ENCODE measurements at places on chromosomes 3 and 15.

- DNase-seq = no peak
These were observed 37.5 kb downstream of the SLC6A20 start for GRCh38 chr3:45758871-45759270.

- DNase-seq = no peak
These were observed 15.7 kb upstream of the GRIP2 start for GRCh38 chr3:14555835-14556234.

DNA sequence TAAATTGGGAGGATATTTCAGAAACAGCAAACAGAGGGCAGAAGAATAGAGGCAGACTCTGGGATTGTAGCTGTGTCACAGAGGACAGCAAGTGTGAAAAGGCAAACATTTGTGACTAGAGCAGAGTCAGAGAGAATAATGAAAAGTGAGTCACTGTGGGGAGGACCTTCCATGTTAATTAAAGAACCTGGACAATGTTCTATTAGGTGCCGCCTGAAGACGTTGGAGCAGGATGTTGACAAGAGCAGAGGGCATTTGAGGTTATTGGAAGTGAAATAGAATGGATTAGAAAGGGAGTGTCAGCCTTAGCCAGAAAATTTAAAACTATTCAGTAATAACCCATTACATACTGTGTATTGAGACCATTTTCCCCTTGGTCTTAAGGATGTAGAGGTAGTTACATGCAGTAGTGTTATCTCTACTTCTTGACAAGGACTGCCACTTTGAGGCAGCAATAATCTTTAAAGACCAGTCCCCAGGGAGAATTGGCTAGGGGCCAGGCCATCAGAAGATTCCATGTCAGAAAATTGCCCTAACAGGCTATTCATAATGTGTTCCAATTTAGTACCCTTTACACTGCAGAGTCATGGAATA, 5.8 kb downstream of the ACKR2 start:
- DNase-seq = no peak

DNA sequence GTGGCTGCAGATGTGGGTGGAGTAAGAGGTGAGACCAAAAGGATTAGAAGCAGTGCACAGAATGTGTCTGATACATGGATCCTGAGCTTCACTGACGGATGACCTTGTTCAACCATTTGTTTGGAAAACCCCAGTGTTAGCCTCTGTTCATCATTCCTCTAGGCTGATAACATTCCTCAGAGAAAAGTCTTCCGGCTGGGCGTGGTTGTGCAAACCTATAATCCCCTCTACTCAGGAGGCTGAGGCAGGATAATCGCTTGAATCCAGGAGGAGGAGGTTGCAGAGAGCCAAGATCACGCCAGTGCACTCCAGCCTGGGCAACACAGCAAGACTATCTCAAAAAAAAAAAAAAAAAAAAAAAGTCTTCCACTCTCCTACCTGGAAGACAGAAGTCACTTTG, 23.1 kb upstream of the CHD2 start:
- no peak for DNase-seq

DNA sequence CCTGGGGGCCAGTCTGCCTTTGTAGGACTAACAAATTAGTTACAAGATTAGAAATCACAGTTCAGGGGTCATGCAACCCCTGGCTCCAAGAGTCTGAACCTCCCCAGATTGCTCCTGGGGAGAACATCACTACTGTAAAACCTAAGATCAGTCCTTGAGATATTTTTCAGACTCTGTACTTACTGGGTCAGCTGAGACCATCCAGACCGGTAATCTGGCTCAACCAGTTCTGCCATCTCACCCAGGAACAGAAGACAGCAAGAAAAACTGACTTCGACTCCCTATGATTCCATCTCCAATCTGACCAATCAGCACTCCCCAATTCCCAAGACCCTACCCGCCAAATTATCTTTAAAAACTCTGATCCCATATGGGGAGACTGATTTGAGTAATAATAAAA, 47.5 kb downstream of the NMD3 start:
- no peak for DNase-seq

DNA sequence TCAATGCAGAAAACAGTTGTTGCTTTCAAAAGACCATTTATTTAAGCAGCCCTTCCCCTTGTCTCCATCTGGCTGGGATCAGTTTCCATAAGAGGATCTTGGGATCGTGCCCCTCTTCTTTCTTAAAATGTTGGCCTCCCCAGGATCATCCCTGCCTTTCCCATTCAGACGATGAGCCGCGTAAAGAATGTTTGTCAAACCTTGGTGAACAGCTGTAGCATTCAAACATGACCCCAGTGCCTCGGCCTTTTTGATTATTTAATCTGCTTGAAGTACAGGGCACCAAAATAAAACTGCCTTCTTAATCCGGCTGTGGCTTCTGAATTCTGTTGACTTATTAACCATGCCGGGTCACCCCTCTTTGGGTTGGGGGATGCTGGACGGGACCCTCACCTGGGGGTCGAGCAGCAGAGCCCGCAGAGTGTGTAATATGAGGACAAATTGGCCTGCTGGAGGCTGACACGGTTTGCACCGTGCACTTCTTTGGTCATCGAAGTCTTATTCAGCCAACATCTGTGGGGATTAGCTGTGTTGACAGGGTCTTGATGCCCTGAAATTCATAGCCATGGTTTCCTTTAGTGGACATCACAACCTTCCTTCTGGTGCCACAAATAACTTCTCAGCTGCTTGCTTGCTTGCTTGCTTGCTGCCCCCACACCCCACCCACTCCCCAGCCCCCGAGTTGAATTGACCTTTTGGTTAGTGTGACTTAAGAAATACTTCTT, at the start of gene LRTM1:
LRTM1 (minus strand) TSS at position 14 of the 725 bp plus-strand sequence. CDS start 148 bp downstream, outside the sequence.
- DNase-seq = no peak

GRCh38 chr3:69180869-69181591, 58.6 kb upstream of the LMOD3 start:
- DNase-seq = no peak

DNA sequence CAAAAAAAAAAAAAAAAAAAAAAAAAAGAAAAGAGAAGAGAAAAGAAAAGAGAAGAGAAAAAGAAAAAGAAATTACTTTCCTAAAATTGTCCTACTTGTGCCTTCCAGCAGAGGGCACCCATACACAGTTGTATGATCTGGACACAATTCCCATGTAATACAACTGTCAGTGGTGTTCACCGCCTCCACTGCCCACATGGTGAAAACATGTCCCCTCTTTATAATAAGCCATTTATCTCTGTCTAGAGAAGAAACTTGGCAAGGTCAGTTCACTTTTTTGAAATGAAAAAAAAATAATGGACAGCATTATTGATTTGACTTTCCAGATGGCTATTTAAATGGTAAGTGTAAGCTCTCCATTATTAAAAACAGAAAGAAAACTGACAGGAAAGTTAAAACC, 459.4 kb downstream of the GBE1 start:
- DNase-seq = no peak

- DNase-seq = no peak
These were observed 57.6 kb upstream of the TNFSF10 start for GRCh38 chr3:172580680-172581401.
